ENCODE measurements at places on chromosomes 6 and 20.

GRCh38 chr6:149478631-149479314, 6.0 kb downstream of the ZC3H12D start:
- DNase-seq: no peak

- DNase-seq: no peak
These were observed 157.4 kb upstream of the BMP5 start for GRCh38 chr6:56032715-56033260.

- no peak for DNase-seq
These were observed 526.0 kb downstream of the UTRN start for GRCh38 chr6:144811140-144811539.

DNA sequence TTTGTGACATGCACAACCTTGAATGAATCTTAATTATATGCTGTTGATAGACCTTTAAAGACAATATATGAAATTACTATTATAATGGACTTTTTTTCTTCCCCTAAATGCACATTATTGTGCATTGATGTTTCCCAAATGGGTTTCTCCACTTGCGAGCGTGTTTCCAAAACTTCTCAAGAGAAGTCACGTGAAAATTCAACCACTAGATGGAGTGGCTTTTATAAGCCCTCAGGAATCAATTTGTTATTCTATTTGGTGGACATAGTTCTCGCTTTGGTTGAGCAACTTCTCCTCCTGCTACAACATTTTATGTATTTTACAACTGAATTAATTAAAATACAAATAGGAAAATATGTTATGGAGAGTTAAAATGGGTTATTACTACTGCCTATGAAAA, 9.0 kb downstream of the CNR1 start:
- DNase-seq: no peak

DNA sequence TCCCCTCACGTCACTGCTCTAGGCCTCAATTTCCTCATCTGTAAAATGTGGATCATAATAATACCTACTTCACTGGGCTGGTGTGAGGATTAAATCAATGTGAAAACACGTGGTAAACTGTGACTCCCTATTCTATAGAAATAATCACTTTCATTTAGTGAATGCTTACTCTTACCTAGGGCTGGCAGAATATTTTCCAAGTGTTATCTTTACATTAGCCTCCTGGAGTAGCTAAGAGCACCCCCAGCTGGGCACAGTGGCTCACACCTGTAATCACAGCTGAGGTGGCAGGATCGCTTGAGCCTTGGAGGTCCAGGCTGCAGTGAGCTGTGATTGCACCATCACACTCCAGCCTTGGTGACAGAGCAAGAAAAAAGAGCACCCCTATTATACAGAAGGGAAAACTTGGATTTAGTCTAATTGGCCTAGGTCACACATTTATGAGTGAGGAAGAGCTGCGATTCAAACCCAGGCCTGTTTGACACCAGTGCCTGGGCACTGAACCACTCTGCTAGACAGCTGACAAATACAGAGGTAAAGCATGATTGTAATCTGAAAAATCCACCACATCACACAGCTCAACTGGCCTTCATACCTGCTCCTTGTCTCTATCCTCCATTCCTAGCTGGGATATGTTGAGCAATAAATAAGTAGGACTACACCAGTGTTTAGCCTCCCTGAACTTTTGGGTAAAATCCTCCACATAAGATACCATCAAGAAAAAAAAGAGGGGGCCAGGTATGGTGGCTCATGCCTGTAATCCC, 1.4 kb upstream of the SNTA1 start:
- peak; percentile 51 for DNase-seq

- no peak for DNase-seq
These were observed 56.0 kb downstream of the BCAS1 start for GRCh38 chr20:54014293-54014926.

DNA sequence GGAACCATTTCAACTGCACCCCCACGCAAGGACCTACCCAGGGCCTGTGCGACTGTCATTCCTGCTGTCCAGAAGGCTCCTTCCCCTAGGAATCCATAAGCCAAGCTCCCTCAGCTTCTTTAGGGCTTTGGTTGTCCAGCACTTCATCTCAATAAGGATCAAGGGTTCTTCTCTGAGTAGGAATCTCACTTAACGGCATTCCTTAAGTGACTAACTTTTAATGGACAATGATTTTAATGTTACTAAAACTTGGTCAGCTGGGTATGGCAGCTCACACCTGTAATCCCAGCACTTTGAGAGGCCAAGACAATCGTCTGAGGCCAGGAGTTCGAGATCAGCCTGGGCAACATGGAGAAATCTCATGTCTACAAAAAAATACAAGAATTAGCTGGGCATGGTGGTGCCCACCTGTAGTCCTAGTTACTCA, 13.4 kb downstream of the UBE2V1 start:
- DNase-seq: no peak

GRCh38 chr20:5974531-5974930, 24.1 kb downstream of the MCM8 start:
- no peak for DNase-seq

DNA sequence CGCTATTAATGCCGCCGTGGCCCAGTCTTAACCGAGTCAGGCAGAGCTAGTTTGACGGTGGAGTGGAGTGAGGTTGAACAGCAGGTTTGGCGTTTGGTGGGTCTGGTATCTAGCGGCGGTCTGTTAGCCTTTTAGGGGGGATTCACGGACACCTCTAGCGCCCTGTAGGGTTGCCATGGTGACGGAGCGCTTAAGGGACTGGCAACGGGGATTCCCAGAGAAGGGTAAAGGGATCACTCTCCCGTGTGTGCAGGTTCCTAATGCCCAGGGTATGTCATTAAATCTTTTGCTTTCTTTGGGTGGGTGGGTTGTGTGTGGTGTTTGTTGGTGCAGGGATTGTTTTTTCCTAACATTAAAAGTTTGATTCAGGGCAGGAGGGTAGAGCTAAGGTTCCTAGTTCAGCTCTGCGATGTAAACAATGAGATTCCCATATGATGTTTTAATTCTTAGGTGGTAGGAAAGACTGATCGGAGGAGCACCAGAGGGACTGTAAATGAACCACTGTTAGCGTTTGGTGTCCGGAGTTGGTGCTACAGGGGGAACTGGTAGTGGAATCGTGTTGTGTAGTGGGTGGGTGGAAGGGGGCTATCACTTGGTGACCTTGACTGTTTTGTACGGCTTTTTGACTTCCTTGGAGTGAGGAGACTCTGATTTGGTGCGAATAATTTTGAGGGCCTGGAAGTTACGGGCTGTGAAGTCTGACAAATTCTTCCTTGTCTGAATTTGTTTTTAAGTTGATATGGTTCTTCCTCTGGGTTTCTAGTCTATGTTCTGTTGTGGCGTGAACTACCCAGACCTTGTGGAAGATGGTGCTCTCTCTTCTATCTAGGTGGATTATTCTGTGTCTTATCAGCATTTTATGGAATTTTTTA, 5.0 kb downstream of the BRD2 start:
- peak; percentile 52 for DNase-seq

Measured in CD4-positive, alpha-beta T cell treated with Interleukin-6 for 4 hours (primary cell).